GM23338 (cell line): ENCODE measurements at places on chromosomes 1 and 21. TPM values are rescaled to one million over a fixed set of nuclear protein-coding genes. Genes with fewer than 3 reads are reported as not detected.

Gene LENEP
- total RNA-seq: 1.5 and 1.6 TPM in 2 replicates

GRCh38 chr1:2894381-2895041 is 93.0 kb upstream of the TTC34 start:
- H3K4me1 ChIP-seq: no peaks in the 10 kb centered on the region
- no peak for DNase-seq
- H3K27ac ChIP-seq: no peak overlapping the region
- no peaks in the 10 kb centered on the region for H3K27me3 ChIP-seq
- no peaks in the 10 kb centered on the region for H3K36me3 ChIP-seq
- no peak overlapping the region for H3K4me3 ChIP-seq

DNA sequence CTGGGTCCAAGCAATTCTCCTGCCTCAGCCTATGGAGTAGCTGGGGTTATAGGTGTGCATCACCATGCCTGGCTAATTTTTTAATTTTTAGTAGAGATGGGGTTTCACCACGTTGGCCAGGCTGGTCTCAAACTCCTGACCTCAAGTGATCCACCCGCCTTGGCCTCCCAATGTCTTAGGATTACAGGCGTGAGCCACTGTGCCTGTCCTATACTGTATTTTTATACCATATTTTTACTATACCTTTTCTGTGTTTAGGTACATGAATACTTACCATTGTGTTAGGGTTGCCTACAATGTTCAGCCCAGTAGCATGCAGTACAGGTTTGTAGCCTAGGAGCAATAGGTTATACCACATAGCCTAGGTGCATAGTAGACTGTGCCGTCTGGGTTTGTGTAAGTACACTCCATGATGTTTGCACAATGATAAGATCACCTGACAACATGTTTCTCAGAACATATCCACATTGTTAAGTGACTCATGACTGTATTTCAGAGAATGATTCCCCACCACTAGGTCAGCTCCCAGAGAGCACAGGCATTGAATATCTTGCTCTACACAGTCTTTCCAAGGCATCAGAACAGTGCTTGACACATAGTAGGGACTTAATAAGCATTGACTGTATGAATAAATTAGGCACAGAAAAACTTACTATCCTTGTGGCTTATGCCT is 6.0 kb upstream of the CITED4 start:
- H3K36me3 ChIP-seq: no peaks in the 10 kb centered on the region
- no peak overlapping the region for H3K4me3 ChIP-seq
- peaks cover 8% of the 10 kb centered on the region; the same call in 1 of the 2 replicates for H3K4me1 ChIP-seq
- no peak overlapping the region for H3K27ac ChIP-seq
- DNase-seq: no peak

GRCh38 chr1:89671775-89672488 is 39.0 kb downstream of the LRRC8C start:
- DNase-seq: no peak
- no peak overlapping the region for H3K4me3 ChIP-seq
- H3K36me3 ChIP-seq: no peaks in the 10 kb centered on the region
- no peaks in the 10 kb centered on the region for H3K27me3 ChIP-seq
- no peaks in the 10 kb centered on the region for H3K4me1 ChIP-seq

DNA sequence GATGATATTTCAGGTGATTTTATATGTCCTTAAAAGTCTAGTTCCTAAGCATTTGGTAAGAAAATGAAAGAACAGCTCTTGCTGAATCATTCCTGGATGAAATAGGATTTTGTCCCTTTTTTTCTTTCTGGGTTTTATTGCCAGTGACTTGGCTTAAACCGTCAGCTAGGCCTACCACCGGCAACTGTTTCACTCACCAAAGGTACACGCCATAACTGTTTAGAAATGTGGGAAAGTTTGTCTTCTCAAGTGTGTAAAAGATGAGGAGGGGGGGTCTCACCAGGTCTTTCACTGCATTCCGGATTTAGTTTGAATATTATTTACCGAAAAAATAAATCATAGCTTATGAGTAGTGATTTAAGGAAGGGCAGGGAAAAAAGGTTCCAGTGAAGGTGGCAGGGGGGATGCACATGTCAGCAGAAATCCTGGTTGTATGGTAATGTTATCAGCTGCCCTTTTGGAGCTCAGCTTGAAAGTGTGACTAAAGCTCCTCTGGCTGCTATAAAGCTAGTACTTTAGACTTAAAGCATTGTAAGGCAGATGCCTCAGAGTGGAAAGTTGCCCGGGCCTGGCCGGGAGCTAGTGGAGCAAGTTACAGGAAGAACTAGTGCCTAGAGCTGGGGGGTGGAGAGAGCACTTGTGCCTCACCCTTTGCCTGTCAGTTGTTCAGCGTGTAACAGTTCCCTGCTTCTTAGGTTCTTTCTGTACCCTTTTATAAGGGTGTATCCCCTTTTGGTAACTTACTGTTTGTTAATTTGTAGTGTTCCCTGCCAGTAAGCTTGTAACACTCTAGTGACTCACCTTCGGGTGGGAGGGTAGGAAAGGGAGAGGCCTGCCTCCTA is 3.1 kb downstream of the ATP1A1 start:
- no peaks in the 10 kb centered on the region for H3K36me3 ChIP-seq
- H3K27ac ChIP-seq: peak overlapping the region; percentile 10
- DNase-seq: peak; percentile 68
- H3K4me1 ChIP-seq: peaks cover 64% of the 10 kb centered on the region
- peaks cover 9% of the 10 kb centered on the region for H3K27me3 ChIP-seq

GRCh38 chr1:35553851-35554250 is 3.4 kb downstream of the KIAA0319L start:
- no peaks in the 10 kb centered on the region for H3K27me3 ChIP-seq
- peaks cover 30% of the 10 kb centered on the region for H3K4me1 ChIP-seq
- H3K36me3 ChIP-seq: peaks cover 7% of the 10 kb centered on the region; the same call in 1 of the 2 replicates
- H3K4me3 ChIP-seq: peak overlapping the region; percentile 91
- no peak for DNase-seq
- peak overlapping the region; percentile 96 for H3K27ac ChIP-seq

Gene CELA3A
- total RNA-seq: not detected in 2 replicates
